ENCODE measurements at places on chromosomes 3 and 15.
A peak's percentile ranks its signal among the peaks of the same experiment; 100 is the strongest.

GRCh38 chr3:15271785-15272381 is 60.5 kb downstream of the SH3BP5 start:
- peak; percentile 94 for DNase-seq

- DNase-seq, result peak; percentile 58
These were observed 261.8 kb upstream of the GOLGA6L4 start for GRCh38 chr15:83973816-83974215.

GRCh38 chr3:72003936-72004335 is 219.0 kb upstream of the PROK2 start:
- no peak for DNase-seq

- DNase-seq, result no peak
These were observed 88.7 kb downstream of the ARNT2 start for GRCh38 chr15:80492874-80493273.

DNA sequence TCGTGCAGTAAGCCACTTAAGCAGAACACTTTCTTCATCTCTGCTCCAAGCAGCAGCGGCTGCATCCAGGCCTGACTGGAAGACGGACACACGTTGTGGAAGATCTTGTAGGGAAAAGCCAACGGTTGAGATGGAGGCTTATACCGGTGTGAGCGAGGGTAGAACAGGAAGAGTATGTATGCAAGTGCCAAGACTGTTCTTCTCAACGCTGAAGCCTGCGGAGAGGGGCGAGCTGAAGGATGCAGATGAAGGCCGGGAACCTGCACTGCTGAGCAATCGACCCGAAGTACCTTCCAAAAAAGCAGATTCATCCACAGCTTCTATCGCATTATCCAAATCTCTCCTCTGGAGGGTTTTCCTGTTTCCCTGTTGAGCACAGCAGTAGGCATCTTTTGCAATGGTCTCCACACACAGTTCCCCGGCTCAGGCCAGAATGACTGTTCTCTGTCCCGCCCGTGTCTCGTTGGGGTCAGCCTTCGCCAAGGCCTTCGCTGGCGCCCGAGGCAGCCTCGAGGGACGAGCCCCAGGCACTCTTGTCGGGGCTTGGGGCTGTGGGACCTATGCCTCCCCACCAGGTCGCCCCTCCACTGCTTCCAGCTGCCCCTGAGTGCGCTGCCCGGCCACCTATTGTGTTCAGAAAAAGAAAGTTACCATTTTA is 22.2 kb upstream of the DYNC1LI1 start:
- DNase-seq, result no peak

DNA sequence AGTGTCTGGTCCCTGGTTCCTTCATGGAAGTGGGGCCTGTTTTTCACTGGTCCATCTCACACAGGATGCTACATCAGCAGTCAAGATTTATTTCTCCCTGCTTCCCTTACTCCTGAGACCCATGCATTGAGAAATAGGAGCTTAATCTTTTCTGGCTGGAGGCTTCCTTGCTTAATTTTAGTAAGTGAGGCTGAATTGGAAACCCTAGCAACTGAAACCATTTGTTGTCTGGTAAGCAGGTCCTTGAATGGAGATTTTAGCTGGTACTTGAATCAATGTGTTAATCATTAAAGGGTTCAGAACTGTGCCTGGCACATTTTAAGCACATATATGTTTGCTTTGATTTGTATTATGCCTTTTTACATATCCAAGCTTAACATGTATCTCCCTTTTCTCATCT is 20.2 kb upstream of the MEF2A start:
- no peak for DNase-seq

GRCh38 chr3:37323494-37323893 is 149.1 kb upstream of the LRRFIP2 start:
- no peak for DNase-seq

DNA sequence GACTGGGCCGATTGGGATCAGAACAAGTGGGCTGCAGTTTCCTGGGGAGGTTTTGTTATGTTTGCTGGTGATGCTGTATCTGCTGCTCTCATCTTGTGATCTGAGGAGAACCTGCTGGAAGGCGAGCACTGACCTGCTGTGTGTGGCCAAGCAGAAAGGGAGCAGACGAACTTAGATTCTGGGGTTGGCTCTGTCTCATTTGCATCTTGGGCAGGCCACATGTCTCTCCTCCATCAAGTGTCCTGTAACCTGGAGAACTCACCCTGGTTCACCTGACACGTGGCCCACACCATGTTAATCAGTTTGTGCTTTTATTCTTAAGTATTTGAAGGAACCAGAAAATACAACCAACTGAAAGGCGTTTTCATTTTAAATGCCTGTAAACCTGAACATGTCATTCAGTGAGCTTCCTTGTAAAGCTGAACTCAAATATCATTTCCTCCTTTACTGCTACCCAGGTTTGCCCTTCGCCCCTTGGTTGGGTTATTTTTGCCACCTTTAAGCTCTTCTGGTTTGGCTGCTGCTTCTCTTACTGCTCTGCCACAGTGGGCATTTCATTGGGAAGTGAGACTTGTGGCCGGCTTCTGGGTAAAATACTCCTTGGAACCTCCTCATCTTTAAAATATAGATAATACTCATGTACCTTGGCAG is 33.5 kb upstream of the TRAK1 start:
- no peak for DNase-seq

- DNase-seq, result no peak
These were observed 111.2 kb upstream of the RGMA start for GRCh38 chr15:93200081-93200836.

- DNase-seq, result no peak
These were observed 30.3 kb upstream of the VEPH1 start for GRCh38 chr3:157533298-157534070.

GRCh38 chr15:47887241-47887800 is 170.0 kb downstream of the SEMA6D start:
- no peak for DNase-seq

DNA sequence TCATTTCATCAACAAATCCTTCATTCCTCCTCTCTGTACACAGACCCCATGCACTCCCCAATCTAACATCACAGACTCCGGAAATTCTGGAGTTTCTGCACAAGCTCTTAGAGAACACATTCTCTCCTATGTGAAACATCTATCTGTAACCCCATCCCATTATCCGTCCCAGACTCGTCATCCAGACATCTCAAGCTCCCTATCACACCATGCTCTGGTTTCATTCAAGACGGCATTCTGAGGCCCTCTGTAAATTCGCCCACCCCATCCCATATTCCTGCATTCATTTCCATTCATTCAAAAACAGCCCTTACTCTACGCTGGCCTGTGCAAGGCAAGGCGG is 575 bp downstream of the LEO1 start:
- no peak for DNase-seq

GRCh38 chr3:72595376-72595775 is 252.9 kb downstream of the SHQ1 start:
- no peak for DNase-seq

GRCh38 chr15:48570822-48571221 is 74.7 kb downstream of the FBN1 start:
- DNase-seq, result no peak

GRCh38 chr15:51702710-51703109 is 21.4 kb downstream of the SCG3 start:
- DNase-seq, result no peak

- DNase-seq, result no peak
These were observed 18.2 kb upstream of the AMOTL2 start for GRCh38 chr3:134392336-134392983.

- no peak for DNase-seq
These were observed 81.9 kb upstream of the PLXNA1 start for GRCh38 chr3:126900859-126901540.

- DNase-seq, result no peak
These were observed 19.7 kb upstream of the PRSS50 start for GRCh38 chr3:46737329-46737731.

- no peak for DNase-seq
These were observed 436.5 kb downstream of the CNTN4 start for GRCh38 chr3:2535206-2535605.

DNA sequence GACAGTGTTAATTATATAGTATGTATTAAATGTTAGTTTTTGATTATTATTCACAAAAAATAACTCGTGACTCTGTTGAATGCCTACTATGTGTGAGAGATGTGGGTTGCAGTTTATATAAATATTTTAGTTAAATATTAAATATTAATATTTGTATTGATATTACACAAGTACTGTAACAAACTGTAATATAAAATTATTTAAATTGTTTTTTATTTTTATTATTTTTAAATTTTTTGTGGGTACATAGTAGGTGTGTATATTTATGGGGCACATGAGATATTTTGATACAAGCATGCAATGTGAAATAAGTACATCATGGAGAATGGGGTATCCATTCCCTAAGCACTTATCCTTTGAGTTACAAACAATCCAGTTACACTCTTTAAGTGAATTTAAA is 196.1 kb upstream of the ZNF717 start:
- no peak for DNase-seq

DNA sequence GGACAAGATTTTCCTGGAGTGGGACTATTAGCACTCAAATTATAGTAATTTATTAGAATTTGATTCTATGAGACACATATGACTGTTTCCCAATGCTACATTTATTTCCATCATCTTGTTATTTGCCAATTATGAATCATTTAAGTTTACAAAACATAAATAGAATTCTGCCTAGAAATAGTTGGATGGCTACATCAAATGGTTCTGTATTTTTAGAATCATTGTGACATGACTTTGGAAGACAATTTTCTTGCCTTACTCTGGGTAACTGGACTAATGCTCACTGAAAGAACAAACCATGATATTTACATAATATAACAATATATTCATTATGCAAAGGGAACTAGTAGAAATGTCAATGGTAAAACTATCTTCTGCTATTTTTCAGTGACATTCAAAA is 173.5 kb downstream of the ZIC1 start:
- DNase-seq, result no peak

GRCh38 chr3:185900228-185900627 is 37.6 kb downstream of the TRA2B start:
- DNase-seq, result no peak

DNA sequence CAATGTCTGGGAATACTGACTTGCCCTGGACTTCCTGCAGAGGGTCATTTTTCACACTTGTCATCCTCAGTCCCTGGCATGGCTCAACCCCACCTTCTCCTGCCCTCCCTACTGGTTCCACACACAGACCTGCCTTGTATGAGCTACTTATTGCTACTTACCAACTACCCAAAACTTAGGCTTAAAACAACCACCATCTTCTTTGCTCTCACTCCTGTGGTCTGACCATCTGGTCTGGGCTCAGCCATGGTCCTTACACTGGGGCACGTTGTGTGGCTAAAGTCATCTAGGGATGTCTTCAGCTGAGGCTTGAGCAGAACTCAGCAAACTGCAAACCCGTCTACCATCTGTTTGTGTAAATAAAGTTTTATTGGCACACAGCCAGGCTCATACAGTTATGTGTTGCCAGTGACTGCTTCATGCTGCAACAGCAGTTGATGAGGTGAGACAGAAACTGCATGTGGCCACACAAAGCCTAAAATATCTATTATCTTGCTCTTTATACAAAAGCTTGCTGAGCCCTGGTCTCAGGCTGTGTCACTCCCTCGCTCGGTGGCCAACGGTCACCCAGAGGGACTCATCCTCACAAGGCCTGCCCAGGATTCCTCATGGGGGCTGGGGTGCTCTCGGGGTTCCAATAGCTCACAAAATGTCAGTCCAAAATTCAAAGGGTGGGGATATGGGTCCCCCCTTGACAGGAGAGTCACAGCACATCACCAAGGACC is 43.5 kb downstream of the KLF15 start:
- peak; percentile 32 for DNase-seq

GRCh38 chr15:42059661-42060476 is 34.5 kb downstream of the PLA2G4D start:
- peak; percentile 91 for DNase-seq

DNA sequence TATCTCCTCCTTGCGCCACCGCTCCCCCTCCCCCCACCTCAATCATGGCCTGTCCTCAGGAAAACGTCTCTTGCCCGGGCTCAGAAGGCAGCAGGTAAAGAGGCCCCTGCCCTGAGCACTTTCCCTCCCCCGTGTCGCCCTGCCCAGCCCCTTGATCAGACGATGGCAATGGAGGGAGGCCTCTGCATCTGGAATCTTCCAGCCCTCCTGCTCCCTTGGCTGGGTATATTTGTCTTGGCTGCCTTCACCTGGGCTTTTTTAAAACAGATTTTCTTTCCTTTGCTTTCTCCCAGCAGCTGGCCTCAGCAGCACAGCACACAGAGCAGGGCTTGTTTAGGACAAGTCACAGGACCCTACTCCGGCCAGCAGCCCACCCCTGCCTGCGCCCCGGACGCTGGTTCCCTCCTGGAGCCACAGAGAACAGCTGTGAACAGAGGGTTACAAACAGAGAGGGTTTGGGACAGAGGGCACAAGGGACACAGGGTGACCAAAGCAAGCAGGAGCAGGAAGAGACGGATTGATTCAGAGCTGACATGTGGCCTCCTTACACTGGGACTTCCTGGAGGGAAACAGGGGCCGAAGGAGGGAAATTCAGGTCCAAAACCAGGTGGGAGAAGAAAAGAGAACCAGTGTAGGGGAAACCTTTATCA is 78.7 kb downstream of the ISG20 start:
- DNase-seq, result no peak

GRCh38 chr3:40642812-40643211 is 118.1 kb downstream of the ZNF621 start:
- DNase-seq, result no peak

DNA sequence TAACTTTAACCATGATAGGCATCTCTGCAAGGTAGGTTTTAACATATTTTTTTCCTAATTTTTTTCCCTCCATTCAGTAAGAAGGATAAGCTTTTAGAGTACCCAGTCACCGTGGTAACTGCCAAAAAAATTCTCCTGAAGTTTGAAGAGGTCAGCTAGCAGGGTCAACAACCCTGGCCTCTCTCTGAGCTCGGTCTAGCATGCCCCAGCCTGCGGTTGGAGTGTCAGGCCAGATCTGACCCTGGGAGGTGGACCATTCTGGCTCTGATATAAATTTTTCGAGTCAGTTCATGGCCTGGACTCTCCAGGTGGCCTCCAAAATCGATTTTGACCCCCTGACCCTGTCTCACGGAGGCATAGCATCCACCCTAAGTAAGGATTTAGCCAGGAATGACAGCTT is 29.7 kb downstream of the SOX2 start:
- DNase-seq, result no peak

- peak; percentile 61 for DNase-seq
These were observed 26.9 kb downstream of the BMF start for GRCh38 chr15:40081691-40082194.

- no peak for DNase-seq
These were observed 163.1 kb downstream of the TLE3 start for GRCh38 chr15:69934607-69935006.

GRCh38 chr15:33888176-33888575 is 80.1 kb upstream of the CHRM5 start:
- DNase-seq, result no peak

DNA sequence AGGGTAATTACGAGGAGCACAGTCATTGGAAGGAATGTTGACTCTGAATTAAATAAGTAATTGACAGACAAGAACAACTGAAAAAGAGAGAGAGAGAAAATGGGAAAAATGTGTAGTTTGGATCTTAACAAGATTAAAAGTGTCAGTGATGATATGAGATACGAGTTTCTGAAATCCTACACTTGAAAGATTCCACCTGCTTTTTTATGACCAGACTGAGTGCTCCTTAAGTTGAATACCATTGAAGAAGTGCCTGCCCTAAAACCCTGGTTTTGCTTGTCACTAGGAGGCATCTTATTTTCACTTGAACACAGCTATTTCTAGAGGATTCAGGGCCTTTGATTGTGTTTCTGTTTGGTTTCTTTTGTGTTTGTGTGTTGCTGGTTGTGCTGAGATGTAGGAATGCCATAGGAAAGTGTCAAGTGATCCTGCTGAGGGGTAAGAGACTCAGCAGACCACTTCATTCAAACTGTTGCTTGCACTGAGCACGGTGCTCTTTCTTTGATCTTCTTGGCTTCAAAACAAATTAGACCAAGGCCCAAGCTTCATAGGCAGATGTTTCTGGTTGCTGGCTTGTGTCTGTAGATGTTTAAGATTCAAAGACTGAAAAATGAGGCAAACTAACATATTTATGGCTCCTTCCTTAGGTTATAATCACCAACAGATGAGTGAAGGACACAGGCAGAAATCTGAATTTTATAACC is 17.2 kb upstream of the ABHD10 start:
- no peak for DNase-seq

Measured in activated CD4-positive, alpha-beta T cell treated with anti-CD3 and anti-CD28 coated beads, Interleukin-2, amount 10 ng/mL, durations not matched to agents 24 days and 14 days (primary cell).